ENCODE measurements at places on chromosomes 1 and 21.

DNA sequence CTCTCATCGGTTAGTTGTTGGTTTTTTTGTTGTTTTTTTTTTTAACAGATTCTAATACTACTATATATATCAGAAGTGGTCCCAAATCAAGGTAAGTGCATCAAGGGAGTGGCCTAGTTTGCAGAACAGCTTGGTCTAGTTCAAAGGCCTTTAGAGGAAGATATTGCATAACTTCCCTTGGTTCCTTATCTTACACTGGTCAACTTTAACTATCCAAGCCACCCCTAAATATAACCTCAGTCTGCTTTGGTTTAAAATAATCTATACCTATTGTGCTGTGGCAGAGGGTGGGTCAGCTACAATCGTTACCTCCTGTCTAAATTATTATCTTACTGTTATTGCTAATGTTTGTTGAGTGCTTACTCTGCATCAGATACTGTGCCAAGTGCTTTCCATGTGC lies 6.9 kb downstream of the S100A12 start:
- no peak for DNase-seq

- DNase-seq, result no peak
These were observed 103.4 kb downstream of the HLX start for GRCh38 chr1:220982686-220983085.

DNA sequence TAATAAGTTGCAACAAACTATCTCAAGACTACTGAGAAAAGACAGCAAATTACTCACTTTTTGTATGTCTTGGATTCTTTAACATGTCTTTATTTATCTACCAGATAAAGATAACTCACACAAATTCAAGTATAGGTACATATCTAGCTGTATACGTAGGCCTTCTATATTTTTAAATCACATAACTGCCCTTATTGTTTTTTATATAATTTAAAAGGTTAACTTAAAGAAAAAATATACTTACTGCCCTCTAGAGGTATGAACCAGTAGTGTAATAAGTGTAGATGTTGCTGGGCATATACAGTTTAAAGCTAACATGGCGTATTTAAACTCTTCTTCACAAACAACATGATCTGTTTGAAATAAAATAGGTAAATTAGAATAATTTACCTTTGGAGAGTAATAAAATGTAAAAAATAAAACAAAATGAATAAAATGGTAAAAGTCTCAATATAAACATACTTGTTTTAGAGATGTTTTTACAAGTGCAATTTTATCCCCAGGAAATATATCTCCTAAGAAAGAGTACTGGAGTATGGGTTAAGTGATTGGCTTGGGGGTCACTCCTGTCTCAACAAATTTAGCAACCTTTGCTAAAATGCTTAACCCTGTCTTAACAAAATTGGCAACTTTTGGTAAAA lies 235.2 kb downstream of the KCNT2 start:
- DNase-seq, result peak; percentile 56

DNA sequence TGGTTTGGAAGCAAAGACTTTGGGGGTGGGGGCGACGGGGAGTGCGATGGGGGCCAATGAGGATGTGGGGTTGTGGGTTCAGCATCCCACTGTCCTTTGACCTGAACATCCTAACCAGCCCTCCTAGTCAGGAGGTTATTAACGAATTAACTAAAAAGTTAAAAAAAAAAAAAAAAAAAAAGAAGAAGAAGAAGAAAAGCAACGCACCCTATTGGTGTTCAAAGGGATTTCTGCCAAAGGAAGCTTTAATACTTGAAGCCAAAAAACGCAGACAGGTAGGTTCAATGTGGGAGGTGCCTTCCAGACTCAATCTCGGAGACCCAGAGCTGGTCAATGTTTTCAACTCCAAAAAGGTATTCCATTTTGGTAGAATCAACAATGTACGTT lies 2.2 kb downstream of the CLIC6 start:
- no peak for DNase-seq

- DNase-seq, result no peak
These were observed 164.4 kb downstream of the SDCCAG8 start for GRCh38 chr1:243420016-243420945.

- DNase-seq, result no peak
These were observed 270.1 kb downstream of the ASTN1 start for GRCh38 chr1:176894450-176894849.

DNA sequence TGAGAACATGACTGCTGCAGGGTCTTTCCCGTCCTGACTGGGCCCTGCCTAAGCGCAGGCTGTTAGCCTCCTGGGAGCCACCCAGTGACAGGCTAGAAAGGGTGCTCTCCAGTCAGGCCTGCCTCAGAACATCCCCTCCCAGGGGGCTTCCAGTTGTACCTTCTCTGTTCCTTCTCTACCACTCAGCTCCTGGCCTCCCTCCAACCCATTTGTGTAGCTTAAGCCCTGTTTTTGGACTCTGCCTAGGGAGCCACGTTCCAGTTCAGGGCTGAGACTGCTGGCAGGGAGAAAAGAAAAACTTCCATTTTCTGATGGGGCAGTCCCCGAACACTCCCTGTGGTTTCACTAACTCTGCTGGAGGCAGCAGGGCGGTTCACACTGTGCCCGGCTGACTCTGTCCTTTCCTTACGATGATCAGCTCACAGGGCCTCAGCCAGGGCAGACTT lies 15.3 kb upstream of the POU3F1 start:
- no peak for DNase-seq

DNA sequence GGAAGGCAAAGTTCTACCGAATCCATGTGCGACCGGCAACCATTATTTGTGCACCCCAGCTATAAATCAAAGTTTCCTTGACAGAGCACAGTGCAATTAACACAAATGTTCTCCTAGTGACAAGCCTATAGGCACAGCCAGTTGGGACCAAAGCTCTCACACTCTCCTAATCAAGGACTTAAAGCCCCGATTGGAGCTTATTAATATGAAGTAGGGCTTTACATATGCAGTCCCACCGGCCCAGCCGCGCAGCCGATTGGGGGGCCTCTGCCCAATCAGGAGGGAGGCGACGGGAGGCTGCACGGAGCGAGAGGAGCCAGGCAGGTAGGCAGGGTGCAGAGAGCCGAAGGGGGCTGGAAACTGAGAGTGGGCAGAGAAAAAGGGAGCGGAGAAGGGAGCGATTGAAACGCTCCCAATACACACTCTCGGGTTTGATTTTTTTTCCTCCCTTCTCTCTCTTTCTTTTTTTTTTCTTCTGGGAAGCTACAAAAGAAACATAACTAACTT lies at the start of gene ESRRG:
TSS of gene ESRRG (minus strand) at position 156 of the 507 bp plus-strand sequence. CDS start at position 26, 130 bp downstream.
- DNase-seq, result peak; percentile 78

DNA sequence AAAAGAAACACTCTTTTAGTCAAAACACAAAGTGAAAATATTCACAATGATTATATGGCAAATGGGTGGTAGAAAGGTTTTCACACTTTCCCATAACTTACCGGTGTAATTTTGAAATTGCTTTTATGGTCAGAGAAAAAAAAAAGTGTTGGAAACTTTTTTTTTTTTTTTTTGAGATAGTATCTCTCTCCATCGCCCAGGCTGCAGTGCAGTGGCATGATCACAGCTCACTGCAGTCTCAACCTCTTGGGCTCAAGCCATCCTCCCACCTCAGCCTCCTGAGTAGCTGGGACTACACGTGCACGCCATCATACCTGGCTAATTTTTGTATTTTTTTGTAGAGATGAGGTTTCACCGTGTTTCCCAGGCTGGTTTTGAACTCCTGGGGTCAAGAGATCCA lies 3.3 kb downstream of the IFNGR2 start:
- DNase-seq, result no peak

- DNase-seq, result peak; percentile 88
These were observed 258.6 kb upstream of the TMEM51 start for GRCh38 chr1:14894811-14895560.

GRCh38 chr1:65189576-65190115 lies 41.6 kb downstream of the AK4 start:
- DNase-seq, result no peak
